MM.1S (cell line): ENCODE measurements at places on chromosomes 3 and 15.

DNA sequence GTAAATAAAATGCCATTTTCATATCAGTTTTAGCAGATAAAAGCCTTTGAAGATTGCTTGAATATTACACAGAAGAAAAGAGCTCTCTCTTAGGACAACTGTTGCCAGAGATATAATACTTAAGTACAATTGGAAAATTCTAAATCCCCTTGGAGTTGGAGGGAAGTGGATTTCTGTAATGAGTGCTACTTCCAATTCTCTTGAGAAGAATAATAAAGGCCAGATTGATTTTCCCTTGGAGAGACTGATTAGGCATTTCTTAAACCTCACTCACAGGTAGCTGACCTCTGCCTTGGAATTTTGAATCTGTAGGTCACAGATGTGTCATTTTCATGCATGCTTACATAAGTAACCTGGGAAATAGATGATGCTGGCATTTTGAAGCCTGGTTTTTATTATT lies 29.8 kb upstream of the PSMD6 start:
- no peak for DNase-seq
- H3K36me3 ChIP-seq: no peaks in the 10 kb centered on the region
- no peaks in the 10 kb centered on the region for H3K27me3 ChIP-seq

DNA sequence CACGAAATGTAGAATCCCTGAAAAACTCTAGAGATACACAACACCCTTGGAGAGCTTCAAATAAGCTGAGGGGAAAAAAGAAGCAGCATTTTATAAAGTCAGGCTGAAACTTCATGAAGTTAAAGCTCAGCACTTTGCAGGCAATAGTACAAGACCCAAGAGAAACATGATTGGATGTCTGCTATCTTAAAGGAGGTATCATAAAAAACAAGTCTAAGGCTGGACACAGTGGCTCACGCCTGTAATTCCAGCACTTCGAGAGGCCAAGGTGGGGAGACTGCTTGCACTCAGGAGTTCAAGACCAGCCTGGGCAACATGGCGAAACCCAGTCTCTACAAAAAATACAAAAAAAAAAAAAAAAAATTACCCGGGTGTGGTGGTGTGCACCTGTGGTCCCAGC lies 42.9 kb downstream of the NPTN start:
- H3K4me1 ChIP-seq: no peaks in the 10 kb centered on the region
- no peak for DNase-seq

- H3K27me3 ChIP-seq: no peaks in the 10 kb centered on the region
- no peaks in the 10 kb centered on the region for H3K36me3 ChIP-seq
- no peak overlapping the region for H3K4me3 ChIP-seq
- H3K27ac ChIP-seq: no peak overlapping the region
- no peak for DNase-seq
Measured at GRCh38 chr15:97479957-97480356, 480.5 kb upstream of the ARRDC4 start.

DNA sequence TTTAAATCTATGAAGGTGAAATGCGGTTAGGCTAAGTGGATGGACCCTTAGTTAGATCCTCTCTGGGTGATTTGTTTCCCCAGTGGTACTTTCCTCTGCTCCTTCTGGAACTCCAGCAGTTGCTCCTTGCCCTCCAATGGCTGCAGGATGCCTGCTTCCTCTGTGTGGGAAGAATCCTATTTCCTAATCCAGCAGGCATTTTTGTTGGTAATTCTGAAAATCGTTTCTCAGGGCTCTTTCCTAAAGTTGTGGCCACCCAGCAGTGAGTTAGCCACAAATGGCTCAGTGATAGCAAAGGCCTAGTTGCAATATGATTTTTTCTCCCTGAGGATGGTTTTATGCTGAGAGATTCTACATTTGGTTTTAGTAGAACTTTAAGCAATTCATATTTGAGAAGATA lies 332.3 kb upstream of the C2CD4B start:
- no peak overlapping the region for H3K4me3 ChIP-seq
- DNase-seq: no peak
- H3K27me3 ChIP-seq: no peaks in the 10 kb centered on the region
- H3K4me1 ChIP-seq: no peaks in the 10 kb centered on the region
- H3K36me3 ChIP-seq: no peaks in the 10 kb centered on the region

- H3K4me1 ChIP-seq: no peaks in the 10 kb centered on the region
- no peaks in the 10 kb centered on the region for H3K27me3 ChIP-seq
- H3K4me3 ChIP-seq: no peak overlapping the region
- DNase-seq: peak; percentile 39
Measured at GRCh38 chr3:186589121-186589520, 18.6 kb downstream of the DNAJB11 start.

DNA sequence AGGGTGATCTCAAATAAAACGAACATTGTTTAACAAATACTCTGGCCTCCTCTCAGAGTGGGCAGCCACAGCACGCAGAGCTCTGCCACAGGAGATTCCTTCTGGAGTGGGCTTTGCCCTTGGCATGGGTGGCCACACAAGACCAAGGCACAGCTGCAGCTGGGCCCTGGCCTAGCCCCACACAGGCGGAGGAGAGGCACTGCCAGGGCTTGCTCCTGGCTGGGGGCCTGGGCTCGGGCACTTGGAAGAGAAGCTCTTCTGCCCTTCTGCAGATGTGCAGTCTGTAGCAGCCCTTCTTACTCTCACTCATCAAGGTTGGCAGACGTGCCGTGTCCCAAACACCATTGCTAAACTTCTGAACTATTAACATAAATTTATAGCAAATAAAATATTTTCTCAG lies 67.2 kb downstream of the CRTC3 start:
- H3K27ac ChIP-seq: no peak overlapping the region
- no peak for DNase-seq
- peaks cover 24% of the 10 kb centered on the region for H3K4me1 ChIP-seq
- H3K4me3 ChIP-seq: no peak overlapping the region

DNA sequence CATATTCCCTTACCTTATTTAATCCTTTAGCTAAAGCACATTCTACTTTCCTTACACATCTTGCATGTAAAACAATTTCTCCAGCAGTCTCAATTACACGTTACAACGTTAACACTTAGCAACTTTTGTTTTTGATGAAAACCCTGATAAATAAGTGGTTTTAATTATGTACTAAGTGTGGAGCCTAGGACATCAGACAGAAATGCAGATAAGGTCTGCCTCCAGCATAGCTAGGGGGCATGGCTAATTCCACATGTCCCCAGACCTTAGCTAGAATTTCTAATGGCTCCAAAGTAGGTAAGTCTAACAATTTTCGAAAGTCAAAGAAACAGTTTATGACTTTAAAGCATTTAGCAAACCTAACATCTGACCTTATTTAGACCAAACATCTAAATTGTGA lies 77.4 kb upstream of the TERB2 start:
- H3K4me3 ChIP-seq: no peak overlapping the region
- no peak overlapping the region for H3K27ac ChIP-seq
- no peaks in the 10 kb centered on the region for H3K27me3 ChIP-seq
- DNase-seq: no peak

DNA sequence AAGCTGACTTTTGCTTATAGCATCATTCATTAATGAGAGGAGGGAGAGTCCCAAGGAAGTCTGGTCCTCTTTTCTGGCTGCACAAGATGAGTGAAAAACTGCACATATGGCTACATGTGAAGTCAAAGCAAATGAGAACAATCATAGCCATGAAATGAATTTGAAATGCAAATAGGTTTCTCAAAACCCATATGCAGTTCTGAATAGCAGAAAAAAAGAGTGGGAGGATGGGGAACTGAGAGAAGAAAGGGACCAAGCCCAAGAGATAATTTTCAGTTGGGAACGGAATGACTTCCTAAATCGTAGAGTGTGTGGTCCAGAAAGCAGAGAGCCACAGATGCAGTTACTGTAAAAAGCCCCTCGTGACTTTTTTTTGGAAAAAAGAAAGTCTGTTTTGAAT lies 66.3 kb downstream of the GTPBP8 start:
- H3K27ac ChIP-seq: no peak overlapping the region
- no peak for DNase-seq
- no peaks in the 10 kb centered on the region for H3K4me1 ChIP-seq
- no peak overlapping the region for H3K4me3 ChIP-seq

DNA sequence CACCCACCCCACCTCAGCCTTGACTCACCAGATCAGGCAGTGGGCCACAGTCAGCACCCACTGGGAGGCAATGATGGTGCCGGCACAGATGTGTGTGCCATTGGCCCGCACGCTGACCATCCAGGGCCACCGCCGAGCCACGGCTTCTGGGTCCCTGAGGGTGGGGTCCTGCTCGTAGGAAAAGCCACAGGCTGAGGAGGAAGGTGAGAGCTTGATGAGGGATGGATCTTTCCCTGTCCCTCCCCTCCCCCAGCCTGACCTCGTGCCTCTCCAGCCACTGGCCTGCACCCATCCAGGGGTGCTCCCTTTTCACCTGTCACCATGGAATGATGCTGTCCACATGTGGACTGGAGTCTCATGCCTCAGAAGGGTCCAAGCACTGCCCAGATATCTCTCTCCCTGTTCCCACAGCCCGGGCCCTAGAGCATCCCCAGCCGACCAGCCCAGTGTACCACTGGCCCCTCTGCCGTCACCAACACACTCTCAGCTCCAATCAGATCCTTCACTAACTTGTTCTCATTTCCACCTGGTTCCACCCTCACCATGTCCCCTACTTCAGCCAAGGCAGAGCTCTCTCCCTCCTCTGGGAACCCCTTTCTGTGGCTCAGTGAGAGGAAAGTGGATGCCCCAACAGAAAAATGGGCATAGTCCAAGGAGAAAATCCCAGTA lies 2.0 kb downstream of the PRSS50 start:
- no peak overlapping the region for H3K27ac ChIP-seq
- no peaks in the 10 kb centered on the region for H3K27me3 ChIP-seq
- H3K4me1 ChIP-seq: no peaks in the 10 kb centered on the region

GRCh38 chr3:126721246-126721645 lies 17.2 kb downstream of the CHCHD6 start:
- no peaks in the 10 kb centered on the region for H3K27me3 ChIP-seq
- H3K4me3 ChIP-seq: no peak overlapping the region
- no peak overlapping the region for H3K27ac ChIP-seq
- no peaks in the 10 kb centered on the region for H3K4me1 ChIP-seq
- H3K36me3 ChIP-seq: no peaks in the 10 kb centered on the region

DNA sequence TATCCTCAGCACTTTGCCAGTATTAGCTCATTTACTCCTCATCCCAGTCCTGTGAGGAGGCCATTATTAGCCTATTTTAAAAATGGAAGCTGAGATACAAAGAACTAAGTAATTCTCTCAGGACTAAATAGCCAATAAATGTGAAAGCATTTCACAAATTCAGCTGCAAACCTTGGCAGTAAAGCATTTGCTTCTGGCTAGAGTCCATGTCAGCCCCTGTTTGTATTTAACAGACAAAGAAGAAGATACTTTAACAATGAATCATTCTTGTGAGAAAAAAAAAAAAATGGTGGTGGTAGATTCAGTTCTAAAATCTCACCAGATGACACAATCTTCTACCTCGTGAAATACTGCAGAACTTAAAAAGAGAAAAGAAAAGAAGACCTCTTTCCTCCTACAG lies 85.0 kb upstream of the CNTN6 start:
- no peak overlapping the region for H3K4me3 ChIP-seq
- H3K27me3 ChIP-seq: no peaks in the 10 kb centered on the region
- H3K4me1 ChIP-seq: no peaks in the 10 kb centered on the region
- DNase-seq: no peak
- H3K27ac ChIP-seq: no peak overlapping the region

- H3K27me3 ChIP-seq: no peaks in the 10 kb centered on the region
- H3K36me3 ChIP-seq: no peaks in the 10 kb centered on the region
- H3K27ac ChIP-seq: no peak overlapping the region
- no peak for DNase-seq
- H3K4me1 ChIP-seq: no peaks in the 10 kb centered on the region
- no peak overlapping the region for H3K4me3 ChIP-seq
Measured at GRCh38 chr3:64138656-64139375, 86.5 kb downstream of the PRICKLE2 start.

DNA sequence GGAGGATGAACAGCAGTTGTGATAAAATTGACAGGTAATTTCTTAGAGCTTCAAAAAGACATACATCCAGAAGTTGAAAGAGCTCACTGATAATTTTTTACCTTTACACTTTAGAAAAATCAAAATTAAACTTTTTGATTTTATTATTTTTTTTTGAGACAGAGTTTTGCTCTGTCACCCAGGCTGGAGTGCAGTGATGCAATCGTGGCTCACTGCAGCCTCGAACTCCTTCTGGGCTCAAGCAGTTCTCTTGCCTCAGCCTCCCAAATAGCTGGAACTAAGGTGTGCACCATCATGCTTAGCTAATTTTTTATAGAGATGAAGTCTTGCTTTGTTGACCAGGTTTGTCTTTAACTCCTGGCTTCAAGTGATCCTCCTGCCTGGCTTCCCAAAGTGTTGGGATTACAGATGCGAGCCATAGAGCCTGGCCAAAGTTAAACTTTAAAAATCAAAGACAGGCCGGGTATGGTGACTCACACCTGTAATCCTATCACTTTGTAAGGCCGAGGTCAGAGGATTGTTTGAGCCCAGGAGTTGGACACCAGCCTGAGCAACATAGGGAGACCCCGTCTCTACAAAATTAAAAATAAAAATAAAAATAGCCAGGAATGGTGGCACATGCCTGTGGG lies 21.7 kb downstream of the PLA2G4F start:
- DNase-seq: no peak
- no peaks in the 10 kb centered on the region for H3K36me3 ChIP-seq
- H3K27ac ChIP-seq: no peak overlapping the region
- no peaks in the 10 kb centered on the region for H3K27me3 ChIP-seq

- no peak overlapping the region for H3K27ac ChIP-seq
- no peaks in the 10 kb centered on the region for H3K4me1 ChIP-seq
- H3K36me3 ChIP-seq: no peaks in the 10 kb centered on the region
- no peaks in the 10 kb centered on the region for H3K27me3 ChIP-seq
Measured at GRCh38 chr15:78194568-78194925, 39.8 kb downstream of the ACSBG1 start.

- no peaks in the 10 kb centered on the region for H3K4me1 ChIP-seq
- H3K4me3 ChIP-seq: no peak overlapping the region
- H3K36me3 ChIP-seq: no peaks in the 10 kb centered on the region
Measured at GRCh38 chr3:29764041-29764440, 483.2 kb downstream of the RBMS3 start.

GRCh38 chr3:178405531-178405930 lies 130.7 kb upstream of the KCNMB2 start:
- no peak overlapping the region for H3K4me3 ChIP-seq
- H3K36me3 ChIP-seq: no peaks in the 10 kb centered on the region
- no peaks in the 10 kb centered on the region for H3K4me1 ChIP-seq
- H3K27ac ChIP-seq: no peak overlapping the region
- H3K27me3 ChIP-seq: no peaks in the 10 kb centered on the region

DNA sequence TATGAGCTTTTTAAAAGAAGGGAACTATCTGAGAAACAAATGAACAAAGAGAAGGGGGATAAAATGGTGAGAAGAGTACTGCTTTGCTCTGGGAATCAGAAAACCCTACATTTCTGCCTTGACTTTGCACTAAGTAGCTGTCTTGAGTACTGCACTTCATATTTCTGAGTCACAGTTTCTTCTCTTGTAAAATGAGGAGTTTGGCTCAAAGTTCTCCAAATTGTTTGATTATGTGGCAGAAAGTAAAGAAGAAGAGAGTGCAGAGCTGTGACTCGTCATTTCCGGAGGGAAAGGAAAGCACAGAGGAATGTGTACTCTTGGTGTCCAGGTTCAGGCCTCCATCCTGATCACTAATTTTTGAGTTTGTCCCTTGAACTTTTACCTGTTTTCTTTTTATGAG lies 54.7 kb downstream of the TP63 start:
- no peak overlapping the region for H3K27ac ChIP-seq
- no peak for DNase-seq
- no peaks in the 10 kb centered on the region for H3K27me3 ChIP-seq
- no peaks in the 10 kb centered on the region for H3K4me1 ChIP-seq
- H3K4me3 ChIP-seq: no peak overlapping the region
- H3K36me3 ChIP-seq: no peaks in the 10 kb centered on the region

- no peaks in the 10 kb centered on the region for H3K36me3 ChIP-seq
- H3K4me3 ChIP-seq: no peak overlapping the region
- H3K27me3 ChIP-seq: no peaks in the 10 kb centered on the region
- H3K4me1 ChIP-seq: no peaks in the 10 kb centered on the region
- no peak for DNase-seq
Measured at GRCh38 chr3:161107311-161107710, 2.2 kb upstream of the B3GALNT1 start.
